Endothelial cell of coronary artery (primary cell): ENCODE measurements at places on chromosomes 4 and X. TPM values are rescaled to one million over a fixed set of nuclear protein-coding genes. Genes with fewer than 3 reads are reported as not detected.

Gene ARSJ
- total RNA-seq: 42.9 and 64.5 TPM in 2 replicates

Gene GJB1
- not detected in 2 replicates for total RNA-seq

Gene PPEF2
- total RNA-seq: not detected in 2 replicates

Gene EFHC2
- not detected in 2 replicates for total RNA-seq

Gene CD40LG
- total RNA-seq: not detected in 2 replicates
